Urinary bladder (tissue), 4 donors: ENCODE measurements at places on chromosomes 2 and 18. TPM values are rescaled to one million over a fixed set of nuclear protein-coding genes. Genes with fewer than 3 reads are reported as not detected.

The REL gene
- 25.1 TPM for total RNA-seq

The MOGAT1 gene
- total RNA-seq, result not detected

The PARD6G gene
- total RNA-seq, result 14.0 TPM

The QPCT gene
- 7.9 TPM for total RNA-seq

The IL1RL1 gene
- total RNA-seq, result 12.8 TPM

The IL36G gene
- total RNA-seq, result not detected

The TLX2 gene
- 0.63 TPM for total RNA-seq

The NOSTRIN gene
- total RNA-seq, result 30.9 TPM

The PROM2 gene
- total RNA-seq, result 13.6 TPM

The PPP4R1 gene
- 174 TPM for total RNA-seq

The GYPC gene
- total RNA-seq, result 65.2 TPM

The TMEM182 gene
- total RNA-seq, result 28.0 TPM

The APCDD1 gene
- total RNA-seq, result 70.8 TPM

The SIX2 gene
- total RNA-seq, result 2.7 TPM

The WDR54 gene
- 7.8 TPM for total RNA-seq

The SAG gene
- not detected for total RNA-seq

The POU3F3 gene
- 0.32 TPM for total RNA-seq

The SIX3 gene
- not detected for total RNA-seq

The SLC38A11 gene
- 0.85 TPM for total RNA-seq

The DOK1 gene
- total RNA-seq, result 6.0 TPM

The TPO gene
- total RNA-seq, result 0.74 TPM

The IL1R2 gene
- total RNA-seq, result 0.37 TPM

The FHOD3 gene
- total RNA-seq, result 27.2 TPM

The RGPD4 gene
- total RNA-seq, result 0.05 TPM

The TMEM17 gene
- 2.6 TPM for total RNA-seq

The CPO gene
- total RNA-seq, result 0.53 TPM

The TNFRSF11A gene
- total RNA-seq, result 11.1 TPM

The NYAP2 gene
- 0.79 TPM for total RNA-seq

The MAL gene
- 3.6 TPM for total RNA-seq

The DNER gene
- 4.4 TPM for total RNA-seq

The COL4A4 gene
- total RNA-seq, result 0.90 TPM
